Frontal cortex (tissue), 4 donors: ENCODE measurements at places on chromosomes 3 and 15. TPM values are rescaled to one million over a fixed set of nuclear protein-coding genes. Genes with fewer than 3 reads are reported as not detected.

DNA sequence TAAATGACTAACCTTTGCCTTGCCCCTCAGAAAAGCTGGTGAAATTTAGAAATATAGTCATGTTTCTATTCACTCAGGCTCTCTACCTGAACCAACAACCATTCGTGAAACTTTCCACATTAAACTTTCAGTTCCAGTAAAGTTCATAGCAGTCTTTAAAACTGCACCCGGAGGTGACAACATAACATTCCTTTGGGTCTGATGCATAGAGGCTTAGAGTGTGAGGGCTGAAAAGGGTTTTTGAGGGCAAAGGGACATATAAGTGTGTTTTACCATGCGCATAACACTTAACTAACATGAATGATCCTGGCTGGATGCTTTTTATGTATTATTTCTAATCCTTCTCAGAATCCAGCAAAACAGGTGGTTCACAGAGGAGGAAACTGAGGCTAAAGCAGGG, 471.7 kb upstream of the MCTP2 start:
- no peak for DNase-seq

DNA sequence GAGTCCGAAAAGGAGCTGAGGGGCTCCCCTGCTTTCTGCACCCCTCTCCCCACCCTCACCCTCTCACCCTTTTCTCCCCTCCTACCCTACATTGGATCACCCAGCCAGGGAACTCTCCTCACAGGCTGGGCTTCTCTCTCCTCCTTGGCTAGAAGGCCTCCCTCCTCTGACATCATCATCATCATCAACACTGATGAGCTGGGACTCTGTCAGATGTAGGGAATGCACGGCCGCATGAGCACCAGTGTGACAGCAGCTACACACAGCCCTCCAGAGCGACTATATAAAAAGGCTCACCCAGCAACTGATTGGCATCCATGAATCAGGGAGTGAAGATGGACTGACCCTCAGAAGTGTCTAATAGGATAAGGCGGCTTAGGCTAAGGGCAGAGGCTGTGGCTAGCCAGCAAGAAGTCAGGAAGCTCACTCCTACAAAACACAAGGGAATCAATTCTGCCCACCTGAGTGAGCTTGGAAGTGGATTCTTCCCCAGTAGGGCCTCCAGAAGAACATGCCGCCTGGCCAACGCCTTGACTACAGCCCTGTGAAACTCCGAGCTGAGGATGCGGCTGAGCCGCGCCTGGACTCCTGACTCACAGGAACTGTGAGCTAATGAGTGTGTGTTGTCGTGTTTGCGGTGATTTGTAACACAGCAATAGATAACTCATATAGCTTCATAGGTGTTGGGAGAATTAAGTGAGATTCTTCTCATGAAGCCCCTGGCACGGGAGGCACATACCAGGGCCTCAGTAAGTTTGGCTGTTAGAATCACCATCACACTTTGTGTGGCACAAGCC, 147.6 kb downstream of the FAM43A start:
- no peak for DNase-seq

GRCh38 chr3:89787485-89787884, 680.1 kb downstream of the EPHA3 start:
- no peak for DNase-seq

Gene IL16
- total RNA-seq: 0.82 TPM

Gene CADPS
- total RNA-seq: 270 TPM
